ENCODE measurements at places on chromosomes 11 and 22.

DNA sequence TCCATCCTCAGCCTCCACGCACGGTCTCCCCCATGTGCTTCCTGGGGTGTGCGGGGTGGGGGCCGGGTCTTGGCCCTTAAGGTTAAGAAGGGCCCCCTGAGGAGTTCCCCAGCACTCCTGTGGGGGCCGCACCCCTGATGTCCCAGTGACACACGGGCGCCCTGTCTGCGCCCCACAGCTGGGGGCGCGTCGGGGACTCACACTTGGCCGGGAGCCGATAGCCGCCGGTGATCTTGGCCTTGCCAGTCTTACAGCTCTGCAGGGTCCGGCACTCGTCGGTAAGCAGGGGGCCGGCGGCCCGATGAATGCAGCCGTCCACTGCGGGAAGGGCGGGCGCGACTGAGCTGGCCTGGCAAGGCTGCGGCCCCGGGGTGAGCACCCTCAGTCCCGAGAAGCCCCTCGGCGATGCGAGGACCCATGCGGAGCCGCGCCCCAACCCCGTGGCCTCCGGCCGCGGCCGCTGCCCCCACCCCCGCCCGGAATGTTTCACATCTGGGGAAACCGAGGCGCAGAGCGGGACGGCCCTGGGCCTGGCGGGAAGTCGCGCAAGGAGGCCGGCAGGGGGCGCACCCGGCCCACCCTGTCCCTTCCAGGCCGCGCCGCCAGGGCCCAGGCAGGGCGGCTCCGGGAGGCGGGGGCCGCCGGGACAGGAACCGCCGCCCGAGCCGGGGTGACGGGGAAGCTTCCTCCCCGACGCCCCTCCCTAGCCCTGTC is 13.9 kb downstream of the OTUB1 start:
- peaks cover 1% of the 10 kb centered on the region for H3K27me3 ChIP-seq
- peak; percentile 94 for DNase-seq
- H3K27ac ChIP-seq = no peak overlapping the region

DNA sequence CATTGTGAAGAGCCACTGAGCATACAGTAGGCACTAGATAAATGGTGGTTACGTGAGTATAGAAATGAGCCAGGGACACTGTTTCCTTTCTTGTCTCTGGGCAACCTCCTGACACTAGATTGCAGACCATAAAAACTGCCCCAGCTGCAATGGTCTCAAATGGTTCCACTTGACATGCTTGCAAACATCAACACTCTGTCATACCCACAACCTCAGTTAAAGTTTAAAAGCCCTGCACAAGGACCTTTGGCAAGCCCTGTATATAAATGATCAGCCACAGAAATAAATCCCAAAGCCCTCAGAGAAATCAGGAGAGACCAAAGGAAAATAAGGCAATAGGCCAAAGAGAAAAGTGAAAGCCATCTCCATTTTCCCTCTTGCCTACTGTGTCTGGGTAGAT is 20.7 kb downstream of the PLEKHA7 start:
- no peaks in the 10 kb centered on the region for H3K36me3 ChIP-seq
- no peak overlapping the region for H3K27ac ChIP-seq
- no peak overlapping the region for H3K4me3 ChIP-seq
- DNase-seq = no peak
- H3K27me3 ChIP-seq = peaks cover 3% of the 10 kb centered on the region

DNA sequence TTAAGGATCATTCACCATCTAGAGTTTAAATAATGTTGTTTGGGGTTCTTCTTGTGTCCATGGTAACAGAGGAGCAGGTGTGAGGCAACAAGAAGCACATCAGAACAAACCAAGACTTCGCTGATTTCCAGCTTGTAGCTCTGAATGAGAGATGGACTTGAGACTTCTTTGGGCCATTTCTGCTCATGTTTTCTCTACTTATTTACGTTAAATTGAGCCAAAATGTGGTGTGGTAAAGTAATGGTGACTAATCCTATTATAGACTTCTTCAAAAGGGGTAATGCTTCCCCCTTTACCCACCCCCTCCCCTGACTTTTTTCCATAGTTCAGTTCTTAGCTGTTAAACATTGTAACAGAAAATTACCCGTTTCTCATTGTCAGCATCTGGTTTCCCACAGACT is 65.2 kb downstream of the CSTPP1 start:
- H3K27me3 ChIP-seq = no peaks in the 10 kb centered on the region
- no peak overlapping the region for H3K4me3 ChIP-seq

DNA sequence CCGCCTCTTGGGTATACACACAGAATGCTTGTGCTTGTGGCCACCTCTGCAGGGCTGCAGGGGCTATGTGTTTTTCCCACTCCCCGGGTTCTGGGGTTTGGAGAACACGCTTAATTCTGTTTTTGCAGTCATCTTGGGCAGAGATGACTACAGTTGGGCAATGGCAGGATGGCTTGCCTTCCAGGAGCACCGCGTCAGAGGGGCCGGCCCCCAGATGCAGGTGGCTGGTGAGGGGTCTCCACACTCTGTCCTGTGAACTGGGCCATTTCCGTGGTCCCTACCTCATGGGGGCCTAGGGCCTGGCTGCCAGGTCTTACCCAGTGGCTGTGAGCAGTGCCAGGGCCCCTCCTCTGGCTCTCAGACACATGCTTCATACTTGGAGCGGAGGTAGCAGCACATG is 68.3 kb downstream of the CTTN start:
- DNase-seq = no peak
- no peak overlapping the region for H3K27ac ChIP-seq
- no peaks in the 10 kb centered on the region for H3K36me3 ChIP-seq
- peaks cover 2% of the 10 kb centered on the region for H3K4me1 ChIP-seq

Data from activated CD4-positive, alpha-beta T cell treated with anti-CD3 and anti-CD28 coated beads, Interleukin-2, amount 10 ng/mL, durations not matched to agents 24 days and 14 days (primary cell).